Activated CD8-positive, alpha-beta T cell treated with anti-CD3 and anti-CD28 coated beads for 36 hours (primary cell): ENCODE measurements at places on chromosomes 3 and 15. TPM values are rescaled to one million over a fixed set of nuclear protein-coding genes. Genes with fewer than 3 reads are reported as not detected.
A peak's percentile ranks its signal among the peaks of the same experiment; 100 is the strongest.

AMT gene
- total RNA-seq, result 2.5 TPM

WDR49 gene
- 0.29 TPM for total RNA-seq

SIDT1 gene
- 21.0 TPM for total RNA-seq

RYR3 gene
- total RNA-seq, result not detected

WNT7A gene
- total RNA-seq, result not detected

SELENOS gene
- total RNA-seq, result 18.8 TPM

DNA sequence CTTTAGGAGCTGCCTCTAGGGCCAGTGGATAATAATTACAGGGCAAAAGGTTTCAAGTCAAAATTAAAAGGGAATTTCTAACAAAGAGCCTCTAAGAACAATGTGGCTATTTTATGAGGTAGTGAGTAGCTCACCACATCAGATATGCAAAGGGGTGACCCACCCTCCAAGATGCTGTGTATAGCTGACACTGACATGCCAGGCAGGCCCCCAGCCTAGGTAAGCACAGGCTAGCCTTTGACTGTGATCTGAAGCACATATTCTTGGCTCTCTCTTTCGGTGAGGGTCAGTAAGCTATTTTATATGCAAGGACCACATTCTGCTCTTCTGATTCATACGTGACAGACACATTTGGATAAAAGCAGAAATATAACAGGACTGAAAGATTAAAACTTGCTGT, 2.8 kb upstream of the THSD4 start:
- DNase-seq, result no peak
- H3K4me3 ChIP-seq, result no peak overlapping the region
- H3K36me3 ChIP-seq, result no peaks in the 10 kb centered on the region
- no peak overlapping the region for H3K27ac ChIP-seq
- peaks cover 6% of the 10 kb centered on the region for H3K4me1 ChIP-seq
- peaks cover 35% of the 10 kb centered on the region for H3K27me3 ChIP-seq

- peak; percentile 52 for DNase-seq
- no peaks in the 10 kb centered on the region for H3K36me3 ChIP-seq
- peak overlapping the region; percentile 60 for H3K4me3 ChIP-seq
- H3K4me1 ChIP-seq, result peaks cover 15% of the 10 kb centered on the region
These were observed 23.0 kb upstream of the ANP32A start for GRCh38 chr15:68843425-68844311.

DNA sequence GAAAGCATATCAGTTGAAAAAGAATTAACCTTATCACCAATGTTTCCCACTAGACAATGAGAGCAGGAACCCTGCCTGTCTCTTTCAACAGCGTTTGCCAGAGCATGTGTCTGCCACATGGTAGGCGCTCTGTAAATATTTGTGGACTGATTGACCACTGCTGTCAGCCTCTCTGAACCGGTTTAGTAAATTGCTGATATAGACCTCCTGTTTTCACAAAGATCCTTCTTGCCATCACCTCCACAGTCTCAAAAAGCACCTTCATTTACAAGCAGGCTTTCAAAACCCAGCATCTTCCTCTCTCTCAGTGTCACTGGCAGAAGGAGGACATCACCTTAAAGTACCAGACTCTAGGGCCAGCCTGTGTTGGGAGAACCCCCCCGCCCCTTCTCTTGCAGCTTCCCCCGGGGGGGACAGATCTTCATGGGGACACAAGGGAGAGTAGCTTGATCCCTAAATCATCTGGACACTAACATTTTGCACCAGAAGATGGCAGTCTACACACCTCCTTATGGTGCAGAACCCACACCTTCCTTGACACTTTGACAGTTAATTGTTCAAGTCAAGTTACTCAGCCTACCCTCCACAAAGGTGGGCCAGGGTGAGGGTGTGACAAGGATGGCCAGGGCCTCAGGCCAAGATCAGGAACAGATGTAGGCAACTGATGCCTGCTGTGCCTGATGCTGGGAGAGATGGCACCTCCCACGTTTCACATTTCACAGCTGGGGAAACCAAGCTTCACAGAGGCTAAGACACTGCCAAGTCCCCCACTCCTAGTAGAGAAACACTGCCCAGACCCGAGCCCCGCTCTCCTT, 37.8 kb upstream of the USP3 start:
- H3K4me3 ChIP-seq, result no peak overlapping the region
- H3K27ac ChIP-seq, result no peak overlapping the region
- H3K4me1 ChIP-seq, result peaks cover 26% of the 10 kb centered on the region

- peaks cover 17% of the 10 kb centered on the region for H3K4me1 ChIP-seq
- peaks cover 17% of the 10 kb centered on the region for H3K27me3 ChIP-seq
- no peak overlapping the region for H3K27ac ChIP-seq
- no peak for DNase-seq
- H3K36me3 ChIP-seq, result no peaks in the 10 kb centered on the region
- H3K4me3 ChIP-seq, result peak overlapping the region; percentile 91
These were observed 1.5 kb downstream of the CRYBG3 start for GRCh38 chr3:97823046-97824004.

DNA sequence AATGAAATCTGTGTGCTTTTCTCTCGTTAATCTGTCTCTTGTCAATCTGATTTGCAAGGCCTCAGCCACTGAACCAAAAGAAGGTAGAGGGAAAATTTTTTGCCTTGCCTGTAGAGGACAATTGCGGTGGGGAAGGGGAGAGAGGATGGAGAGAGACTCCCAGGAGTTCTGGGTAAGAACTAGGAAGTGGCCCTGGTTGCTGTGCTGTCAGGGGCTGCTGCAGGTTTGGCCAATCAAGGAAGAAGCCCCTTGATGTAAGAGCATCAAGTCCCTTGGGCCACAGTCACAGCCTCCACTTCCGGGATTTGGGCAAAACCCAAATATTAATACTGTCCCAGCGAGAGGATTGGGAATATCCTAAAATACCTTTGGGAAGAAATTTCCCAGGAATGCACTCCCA, 43.3 kb downstream of the TRANK1 start:
- no peak for DNase-seq
- H3K36me3 ChIP-seq, result peaks cover 14% of the 10 kb centered on the region
- H3K4me3 ChIP-seq, result no peak overlapping the region
- H3K27ac ChIP-seq, result no peak overlapping the region
- peaks cover 55% of the 10 kb centered on the region for H3K4me1 ChIP-seq
- no peaks in the 10 kb centered on the region for H3K27me3 ChIP-seq

DNA sequence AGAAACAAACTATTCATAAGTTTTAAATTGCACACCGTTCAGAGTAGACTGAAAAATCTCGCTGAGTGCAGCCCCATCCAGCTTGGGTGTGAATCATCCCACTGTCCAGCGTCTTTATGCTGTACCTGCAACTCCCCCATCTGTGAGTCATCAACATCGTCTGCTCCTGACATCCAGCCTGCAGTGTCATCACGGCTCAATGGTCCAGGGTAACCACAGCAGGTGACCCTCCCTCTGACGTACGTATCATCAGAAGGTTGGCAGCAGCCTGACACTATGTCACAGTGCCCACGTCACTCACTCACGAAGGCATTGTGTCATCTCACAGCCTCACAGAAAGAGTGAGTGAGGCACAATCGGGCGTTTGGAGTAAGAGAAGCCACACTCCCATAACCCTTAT, 65.2 kb downstream of the TPRA1 start:
- no peaks in the 10 kb centered on the region for H3K36me3 ChIP-seq
- H3K4me1 ChIP-seq, result no peaks in the 10 kb centered on the region
- H3K27ac ChIP-seq, result no peak overlapping the region
- H3K27me3 ChIP-seq, result peaks cover 12% of the 10 kb centered on the region
- no peak overlapping the region for H3K4me3 ChIP-seq

- H3K4me1 ChIP-seq, result no peaks in the 10 kb centered on the region
- peaks cover 10% of the 10 kb centered on the region for H3K27me3 ChIP-seq
- DNase-seq, result no peak
- no peak overlapping the region for H3K27ac ChIP-seq
- no peaks in the 10 kb centered on the region for H3K36me3 ChIP-seq
- no peak overlapping the region for H3K4me3 ChIP-seq
These were observed 259.9 kb upstream of the RGMA start for GRCh38 chr15:93348711-93349545.

- H3K4me1 ChIP-seq, result peaks cover 9% of the 10 kb centered on the region
- peaks cover 6% of the 10 kb centered on the region for H3K27me3 ChIP-seq
- no peak overlapping the region for H3K4me3 ChIP-seq
- no peak for DNase-seq
- no peak overlapping the region for H3K27ac ChIP-seq
- H3K36me3 ChIP-seq, result no peaks in the 10 kb centered on the region
These were observed 19.5 kb downstream of the BMF start for GRCh38 chr15:40088929-40089755.

DNA sequence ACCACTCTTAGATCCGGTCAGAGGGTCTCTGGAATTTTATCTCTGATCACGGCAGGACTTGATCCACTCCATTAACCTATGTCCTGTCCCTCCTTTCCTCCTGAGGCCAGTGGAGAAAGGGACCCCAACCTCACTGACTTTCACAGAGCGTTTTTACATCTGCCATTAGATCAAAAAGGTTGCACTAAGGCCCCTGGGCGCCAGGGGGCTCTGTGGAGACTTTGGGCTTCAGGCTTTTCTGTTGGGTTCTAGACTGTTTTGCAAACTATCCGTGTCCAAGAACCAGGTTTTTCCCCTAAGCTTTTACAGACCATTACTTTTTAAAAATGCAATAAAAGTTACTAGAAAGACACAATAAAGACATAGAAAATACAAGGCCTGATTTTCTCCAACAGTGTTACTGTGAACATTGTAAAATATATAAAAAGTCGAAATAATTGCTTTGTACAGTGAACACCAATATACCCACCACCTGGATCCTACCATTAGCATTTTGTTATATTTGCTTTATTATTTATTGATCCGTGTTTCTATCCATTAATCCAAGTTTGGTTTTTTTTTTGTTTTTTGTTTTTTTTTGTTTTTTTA, 159.7 kb downstream of the POLR2M start:
- DNase-seq, result peak; percentile 78
- peaks cover 27% of the 10 kb centered on the region for H3K27me3 ChIP-seq
- no peak overlapping the region for H3K4me3 ChIP-seq
- no peaks in the 10 kb centered on the region for H3K36me3 ChIP-seq
